Mammary microvascular endothelial cell (primary cell): ENCODE measurements at places on chromosomes 1 and 21. TPM values are rescaled to one million over a fixed set of nuclear protein-coding genes. Genes with fewer than 3 reads are reported as not detected.

ENAH gene
- total RNA-seq, result 45.1 and 47.0 TPM in 2 replicates

AK5 gene
- total RNA-seq, result 9.5 and 11.5 TPM in 2 replicates

OLIG2 gene
- not detected in 2 replicates for total RNA-seq

TMOD4 gene
- total RNA-seq, result 0.67 and 0.79 TPM in 2 replicates

ALPL gene
- total RNA-seq, result 0.05 and 0.27 TPM in 2 replicates

SLAMF7 gene
- total RNA-seq, result not detected in 2 replicates

SYPL2 gene
- total RNA-seq, result 0.05 and 0.33 TPM in 2 replicates

SYT6 gene
- not detected in 2 replicates for total RNA-seq
